AML-193 (cell line): ENCODE measurements at places on chromosomes 3 and 15.
A peak's percentile ranks its signal among the peaks of the same experiment; 100 is the strongest.

DNA sequence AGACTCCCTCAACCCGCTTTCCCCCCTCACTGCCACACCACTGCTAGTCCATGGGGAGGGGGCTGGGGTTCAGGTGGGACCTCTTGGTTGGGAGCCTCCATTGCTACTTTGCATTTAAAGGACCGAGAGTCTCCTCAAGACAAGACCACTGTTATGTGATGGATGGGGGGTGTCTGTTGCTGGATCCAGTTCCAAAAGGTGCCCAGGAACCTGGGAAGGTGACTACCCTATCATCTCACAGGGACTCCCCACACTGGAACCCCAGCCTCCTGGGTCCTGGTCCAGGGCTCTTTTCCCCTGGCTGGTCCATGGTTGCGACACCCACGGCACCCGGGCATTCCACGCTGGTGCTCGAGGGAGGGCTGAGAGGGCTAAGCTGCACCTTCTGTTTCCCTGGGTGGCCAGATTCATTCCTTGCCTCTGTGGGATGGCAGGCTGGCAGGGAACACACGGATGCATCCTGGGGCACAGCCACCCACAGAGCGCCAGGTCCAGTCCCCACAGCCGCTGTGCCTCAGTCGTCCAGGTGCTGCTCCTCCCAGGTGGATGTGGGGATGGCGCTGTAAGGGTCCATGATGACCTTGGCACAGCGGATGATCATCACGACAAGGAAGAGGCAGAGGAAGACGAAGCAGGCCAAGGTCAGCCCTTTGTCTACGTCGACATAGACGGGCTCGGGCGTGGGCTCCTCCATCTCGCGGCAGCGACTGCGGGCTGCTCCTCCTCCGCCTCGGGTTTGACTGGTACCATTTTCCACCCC, 48.6 kb downstream of the FAH start:
- DNase-seq, result no peak

DNA sequence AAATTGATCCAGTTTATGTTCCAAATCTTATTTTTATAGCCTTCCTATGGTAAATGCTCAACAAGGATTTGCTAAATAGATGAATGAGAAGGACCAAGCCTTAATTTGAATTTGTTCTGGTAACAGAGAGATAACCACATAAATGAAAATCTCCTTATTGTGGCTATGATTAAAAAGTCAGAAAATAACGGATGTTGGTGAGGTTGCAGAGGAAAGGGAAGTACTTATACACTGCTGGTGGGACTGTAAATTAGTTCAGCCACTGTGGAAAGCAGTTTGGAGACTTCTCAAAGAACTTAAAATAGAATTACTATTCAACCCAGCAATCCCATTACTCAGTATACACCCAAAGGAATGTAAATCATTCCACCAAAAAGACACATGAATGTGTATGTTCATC, 26.2 kb downstream of the AAGAB start:
- no peak for DNase-seq

DNA sequence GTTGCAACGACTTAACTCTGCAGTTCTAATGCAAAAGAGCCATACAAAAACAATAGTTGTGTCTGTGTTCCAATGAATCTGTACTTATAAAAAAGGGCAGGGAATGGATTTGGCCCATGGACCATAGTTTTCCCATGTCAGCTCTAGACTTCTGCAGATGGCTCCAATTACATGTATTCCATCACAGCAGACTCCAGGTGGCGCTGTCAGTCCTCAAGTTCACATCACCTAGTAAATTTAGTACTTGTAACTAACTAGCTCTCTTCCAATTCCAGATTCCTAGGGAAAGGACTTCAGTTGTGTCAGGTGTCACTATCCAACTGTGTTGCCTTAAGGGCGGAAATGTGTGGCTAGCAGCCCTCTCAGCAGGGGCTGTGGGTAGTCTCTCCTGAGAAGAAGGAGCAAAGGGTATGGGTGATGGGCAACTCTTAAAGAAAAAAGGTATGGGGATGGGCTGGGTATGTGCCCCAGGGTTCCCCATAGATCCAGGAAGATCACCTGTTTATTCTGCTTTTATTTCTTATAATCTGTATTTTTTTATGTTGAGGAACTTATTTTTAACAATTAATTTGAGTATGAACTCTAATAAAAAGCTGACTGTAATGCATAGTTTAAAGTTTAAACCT, 36.2 kb downstream of the BBS4 start:
- peak; percentile 44 for DNase-seq

DNA sequence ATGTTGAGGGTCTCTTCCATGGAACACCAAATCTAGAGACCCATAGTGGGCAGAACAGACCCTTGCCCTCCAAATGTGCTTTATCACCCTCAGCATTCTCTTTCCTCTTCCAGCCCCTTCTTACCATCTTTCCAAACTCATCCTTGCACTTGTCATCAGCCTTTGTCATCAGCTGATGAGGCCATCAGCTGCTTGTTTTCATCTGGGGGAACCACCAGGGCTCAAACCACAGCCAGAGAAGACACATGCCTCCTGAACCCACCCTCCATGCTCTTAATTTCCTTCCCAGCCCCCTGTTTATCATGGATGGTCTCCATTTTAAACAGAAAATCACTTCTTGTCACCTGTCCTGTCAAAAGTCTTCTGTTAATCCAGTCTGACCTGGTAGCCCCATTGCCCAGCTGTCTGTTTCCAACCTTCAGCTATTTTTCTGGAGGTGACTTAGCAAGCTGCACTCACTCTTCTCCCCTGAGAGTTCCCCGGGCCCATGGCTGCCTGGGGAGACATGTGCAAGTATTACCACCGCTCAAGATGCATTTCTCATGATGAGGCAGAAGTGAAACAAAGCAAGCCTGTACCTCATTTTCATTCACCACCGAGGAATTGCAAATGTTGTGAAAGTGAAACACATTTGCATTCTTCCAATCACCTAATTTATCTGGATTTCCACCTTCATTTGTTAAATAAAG, 14.7 kb upstream of the SYNM start:
- no peak for DNase-seq

DNA sequence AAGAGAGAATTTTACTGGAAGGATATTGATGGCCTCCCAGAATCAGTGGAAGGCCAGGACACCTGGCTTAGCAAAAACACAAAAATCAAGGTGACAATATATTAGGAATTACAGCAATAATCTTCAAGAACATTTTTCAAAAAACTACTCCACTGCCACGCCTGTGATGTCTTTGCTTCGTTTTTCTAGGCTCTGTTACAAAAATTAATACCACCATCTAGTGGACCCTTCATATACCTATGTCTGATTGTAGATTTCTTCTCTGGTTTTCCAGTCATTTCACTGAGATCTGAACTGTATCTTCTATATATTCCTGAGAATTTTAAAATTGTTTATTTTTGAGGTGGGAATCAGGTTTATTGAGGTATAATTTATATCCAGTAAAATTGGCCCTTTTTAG, 5.6 kb upstream of the SLC33A1 start:
- peak; percentile 70 for DNase-seq

- DNase-seq, result no peak
Observed at GRCh38 chr3:61724183-61724582, 162.8 kb downstream of the PTPRG start.

DNA sequence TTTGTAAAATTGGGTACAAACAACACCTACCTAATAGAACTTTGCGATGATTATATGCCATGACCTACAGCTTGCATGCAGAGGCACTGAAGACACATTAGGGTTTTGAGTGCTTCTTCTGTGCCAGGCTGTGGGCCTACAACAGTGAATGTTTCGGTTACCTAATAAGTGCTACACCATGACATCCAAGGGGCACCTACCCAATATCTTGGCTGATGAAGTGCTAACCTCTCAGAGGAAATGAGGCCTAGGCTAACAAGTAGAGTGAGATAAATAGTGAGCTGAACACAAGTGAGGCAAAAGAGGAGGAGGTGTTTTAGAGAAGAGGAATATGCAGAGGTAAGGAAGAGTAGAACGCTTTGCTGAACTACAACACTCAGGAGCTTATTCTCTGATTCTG, 12.2 kb upstream of the RASGRP1 start:
- DNase-seq, result no peak

DNA sequence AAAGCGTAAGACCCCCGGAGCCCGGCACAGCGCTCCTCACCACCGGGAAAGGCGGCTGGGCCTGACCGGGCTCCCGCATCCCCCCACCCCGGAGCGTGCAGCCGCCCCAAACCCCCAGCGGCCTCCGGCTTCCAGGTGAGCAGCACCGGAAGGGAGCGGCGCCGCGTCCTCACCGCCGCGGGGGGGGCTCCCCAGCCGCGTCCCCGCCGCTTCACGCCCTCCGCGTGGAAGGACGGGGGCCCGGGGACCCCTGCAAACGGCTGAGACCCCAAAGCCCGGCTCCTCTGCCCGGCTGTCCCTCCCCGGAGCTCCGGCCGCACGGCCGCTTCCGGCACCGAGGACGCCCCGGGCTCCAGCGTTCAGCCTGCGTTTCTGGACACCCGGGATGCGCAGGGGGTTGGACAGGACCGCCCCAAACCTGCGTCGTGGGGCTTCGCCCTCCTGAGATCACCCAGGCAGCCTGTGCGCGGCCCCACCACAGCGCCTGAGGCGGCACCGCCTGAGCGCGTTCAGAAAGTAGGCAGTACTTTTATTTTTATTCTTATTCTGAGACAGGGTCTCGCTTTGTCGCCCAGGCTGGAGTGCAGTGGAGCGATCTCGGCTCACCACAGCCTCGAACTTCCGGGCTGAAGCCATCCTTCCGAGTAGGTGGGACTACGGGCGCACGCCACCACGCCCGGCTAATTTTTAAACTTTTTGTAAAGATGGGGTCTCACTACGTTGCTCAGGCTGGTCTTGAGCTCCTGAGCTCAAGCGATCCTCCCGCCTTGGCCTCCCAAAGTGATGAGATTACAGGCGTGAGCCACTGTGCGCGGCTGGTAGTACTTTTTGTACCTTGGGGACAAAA, 51.6 kb upstream of the BLM start:
- peak; percentile 58 for DNase-seq

- no peak for DNase-seq
Observed at GRCh38 chr15:23690450-23690852, 3.3 kb upstream of the NDN start.

DNA sequence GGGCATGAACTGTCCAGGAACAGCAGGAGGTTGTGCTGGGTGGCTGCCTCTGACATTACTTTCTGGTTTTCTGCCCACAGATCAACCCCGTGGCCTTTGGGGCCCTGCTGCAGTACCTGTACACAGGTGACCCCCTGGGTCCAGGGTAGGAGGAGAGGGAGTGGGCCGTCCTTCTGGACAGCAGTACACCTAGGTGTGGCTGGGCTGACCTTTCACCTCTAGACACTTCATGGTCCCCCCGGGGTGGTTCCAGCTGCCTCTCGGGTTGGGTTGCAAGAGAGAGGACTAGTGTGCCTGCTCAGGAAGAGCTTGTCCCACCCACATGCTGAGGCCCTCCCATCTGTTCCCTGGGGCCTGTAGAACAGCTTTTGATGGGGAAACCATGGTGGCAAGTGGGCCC, 3.7 kb downstream of the ABTB1 start:
- no peak for DNase-seq

- DNase-seq, result no peak
Observed at GRCh38 chr3:196603683-196604082, 35.2 kb downstream of the FBXO45 start.

DNA sequence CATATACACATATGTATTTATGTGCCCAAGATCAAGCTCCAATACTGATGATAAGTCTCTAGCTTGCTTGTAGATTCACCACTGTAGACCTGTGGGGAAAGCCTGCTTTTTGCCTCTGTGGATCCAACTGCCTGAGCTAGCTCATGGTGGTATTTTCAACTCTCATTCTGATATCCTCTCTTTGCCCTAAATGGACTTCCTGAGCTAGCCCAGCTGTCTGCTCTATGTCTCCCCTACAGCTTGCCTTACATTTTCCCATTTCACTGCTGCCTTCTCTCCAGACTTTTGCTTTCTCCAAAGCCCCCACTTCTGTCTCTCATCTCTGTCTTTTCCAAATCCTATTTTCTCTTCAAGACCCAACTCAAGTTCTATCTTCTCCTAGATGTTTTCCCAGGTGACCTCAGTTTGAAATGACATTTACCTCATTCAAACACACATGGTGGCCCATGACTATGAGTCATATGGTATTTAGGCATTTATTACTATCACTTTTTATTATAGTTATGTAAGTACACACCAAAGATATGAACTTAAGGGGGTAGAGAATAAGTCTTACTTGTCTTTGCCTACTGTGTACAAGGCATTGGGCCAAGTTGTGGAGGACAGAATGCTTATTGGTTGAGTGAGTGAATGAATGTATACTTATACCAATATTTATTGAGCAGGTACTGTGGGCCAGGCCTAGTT, 191.7 kb downstream of the NR1D2 start:
- DNase-seq, result no peak

GRCh38 chr3:126749547-126749875, 45.5 kb downstream of the CHCHD6 start:
- DNase-seq, result no peak

GRCh38 chr3:112627419-112627818, 13.5 kb downstream of the CCDC80 start:
- DNase-seq, result no peak

- DNase-seq, result no peak
Observed at GRCh38 chr15:26081758-26082220, 218.7 kb upstream of the ATP10A start.

GRCh38 chr3:97265237-97266005, 451.0 kb downstream of the EPHA6 start:
- no peak for DNase-seq

DNA sequence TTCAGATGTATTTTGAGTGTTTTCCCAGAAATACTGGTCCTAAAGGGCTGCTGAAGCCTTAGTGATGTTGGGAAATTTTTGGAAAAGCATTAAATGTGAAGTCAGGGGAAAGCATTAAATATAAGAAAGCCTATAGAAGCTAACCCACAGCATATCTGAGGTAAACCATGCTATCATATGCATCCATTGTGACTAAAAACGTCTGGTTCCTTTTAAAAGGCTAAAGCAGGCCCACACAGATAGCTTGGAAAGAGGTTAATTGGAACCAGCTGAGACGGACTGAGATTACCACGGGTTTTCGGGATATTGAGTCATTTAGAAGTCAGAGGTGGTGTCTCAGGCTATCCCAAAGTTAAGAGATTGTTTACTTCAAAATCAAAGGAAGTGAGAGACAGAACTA, 78.2 kb downstream of the CYP19A1 start:
- no peak for DNase-seq

DNA sequence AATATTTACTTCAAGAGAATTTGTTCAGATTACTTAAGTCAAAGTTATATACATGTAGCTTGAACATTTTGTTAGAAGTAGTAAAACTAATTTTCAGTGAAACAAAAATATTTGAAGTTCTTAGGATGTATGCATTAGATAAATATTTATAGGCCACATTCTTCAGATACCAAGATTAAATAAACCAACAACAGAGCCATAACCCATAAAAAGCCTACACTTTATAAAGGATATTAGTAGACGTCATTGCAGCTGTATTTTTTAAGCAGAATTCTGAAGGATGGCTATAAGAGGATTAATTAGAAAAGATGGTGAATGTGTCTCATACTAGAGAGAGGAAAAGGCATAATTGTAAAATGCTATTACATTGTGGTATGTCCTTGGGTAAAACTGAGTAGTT, 449.7 kb upstream of the ALCAM start:
- no peak for DNase-seq

- DNase-seq, result no peak
Observed at GRCh38 chr3:27699067-27699466, 23.1 kb downstream of the EOMES start.

- DNase-seq, result no peak
Observed at GRCh38 chr3:49170744-49171118, 667 bp upstream of the KLHDC8B start.

GRCh38 chr15:101045236-101045646, 126.1 kb downstream of the LRRK1 start:
- DNase-seq, result no peak
